ENCODE measurements at places on chromosomes 11 and 22.

- no peak for DNase-seq
These were observed 137.7 kb upstream of the BLID start for GRCh38 chr11:122253589-122254231.

GRCh38 chr22:27331526-27332281, 469.9 kb downstream of the MN1 start:
- no peak for DNase-seq

GRCh38 chr22:37559901-37560607, at the start of gene CDC42EP1:
Gene CDC42EP1, plus strand, starts transcription at chr22:37560480. Its CDS starts 5,870 bp downstream, at chr22:37566350.
- DNase-seq = no peak

GRCh38 chr11:58513747-58514367, 6.0 kb upstream of the OR5B21 start:
- no peak for DNase-seq

- DNase-seq = peak; percentile 49
These were observed 61.8 kb downstream of the SLC22A12 start for GRCh38 chr11:64652586-64653387.

- peak; percentile 53 for DNase-seq
These were observed 93.9 kb downstream of the INSC start for GRCh38 chr11:15208378-15209222.

- no peak for DNase-seq
These were observed 133.6 kb downstream of the CASP12 start for GRCh38 chr11:104764710-104765045.

- DNase-seq = no peak
These were observed 212.0 kb upstream of the CHORDC1 start for GRCh38 chr11:90434858-90435257.

DNA sequence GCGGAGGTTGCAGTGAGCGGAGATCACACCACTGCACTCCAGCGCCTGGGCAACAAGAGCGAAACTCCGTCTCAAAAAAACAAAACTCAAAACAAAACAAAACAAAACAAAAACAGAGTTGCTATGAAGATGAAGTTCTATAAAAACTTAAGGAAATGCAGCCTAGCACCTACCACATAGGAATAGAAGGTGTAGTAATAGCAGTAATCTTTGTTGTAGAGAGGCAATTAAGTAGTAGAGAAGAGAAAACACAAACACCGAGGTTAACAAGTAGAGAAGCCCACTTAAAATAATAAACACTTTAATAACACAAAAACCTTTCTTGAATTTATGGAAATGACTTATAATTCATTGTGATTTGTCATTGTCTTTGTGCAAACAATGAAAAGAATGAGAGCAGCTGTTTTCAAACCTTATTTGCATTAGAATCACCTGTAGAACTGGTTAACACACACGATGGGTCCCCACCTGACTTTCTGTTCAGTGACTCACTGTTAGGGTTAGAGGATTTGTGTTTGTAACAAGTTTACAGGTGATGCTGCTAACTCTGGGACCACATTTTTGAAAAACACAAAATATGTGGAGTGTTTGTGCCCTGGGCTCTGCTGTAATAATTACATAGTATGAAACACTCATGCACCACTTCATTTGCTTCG, 43.1 kb downstream of the TYR start:
- DNase-seq = no peak

DNA sequence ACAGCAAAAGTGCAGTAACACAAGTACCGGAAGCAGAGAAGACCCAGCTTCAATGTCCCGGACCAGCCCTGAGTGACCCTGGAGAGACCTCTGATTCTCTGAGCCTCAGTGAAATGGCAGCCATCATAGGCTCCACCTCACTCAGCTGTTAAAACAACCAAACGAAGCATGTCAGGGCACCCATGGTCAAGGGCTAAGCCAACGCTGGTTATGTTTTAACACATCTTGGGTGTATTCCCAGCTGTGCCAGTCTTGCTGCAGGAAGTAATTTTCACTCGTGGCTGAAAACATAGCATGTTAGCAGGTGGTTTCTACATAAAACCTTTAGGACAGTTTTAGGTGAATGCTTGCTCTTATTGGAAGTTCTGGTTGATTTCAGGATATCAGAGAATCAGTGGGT, 30.9 kb downstream of the LMO2 start:
- no peak for DNase-seq

Data from activated CD4-positive, CD25-positive, alpha-beta regulatory T cell treated with anti-CD3 and anti-CD28 coated beads, Interleukin-2, amount 50 U/mL, for 16 hours (primary cell).